ENCODE measurements at places on chromosomes 1 and 21. TPM values are rescaled to one million over a fixed set of nuclear protein-coding genes. Genes with fewer than 3 reads are reported as not detected.

The IKBKE gene
- 1.6 TPM for total RNA-seq

The CAPN2 gene
- total RNA-seq, result 53.7 TPM

The BMP8B gene
- total RNA-seq, result 1.4 TPM

The SEMA4A gene
- 23.3 TPM for total RNA-seq

The SH2D5 gene
- 10.8 TPM for total RNA-seq
